ENCODE measurements at places on chromosomes 12 and 14.

DNA sequence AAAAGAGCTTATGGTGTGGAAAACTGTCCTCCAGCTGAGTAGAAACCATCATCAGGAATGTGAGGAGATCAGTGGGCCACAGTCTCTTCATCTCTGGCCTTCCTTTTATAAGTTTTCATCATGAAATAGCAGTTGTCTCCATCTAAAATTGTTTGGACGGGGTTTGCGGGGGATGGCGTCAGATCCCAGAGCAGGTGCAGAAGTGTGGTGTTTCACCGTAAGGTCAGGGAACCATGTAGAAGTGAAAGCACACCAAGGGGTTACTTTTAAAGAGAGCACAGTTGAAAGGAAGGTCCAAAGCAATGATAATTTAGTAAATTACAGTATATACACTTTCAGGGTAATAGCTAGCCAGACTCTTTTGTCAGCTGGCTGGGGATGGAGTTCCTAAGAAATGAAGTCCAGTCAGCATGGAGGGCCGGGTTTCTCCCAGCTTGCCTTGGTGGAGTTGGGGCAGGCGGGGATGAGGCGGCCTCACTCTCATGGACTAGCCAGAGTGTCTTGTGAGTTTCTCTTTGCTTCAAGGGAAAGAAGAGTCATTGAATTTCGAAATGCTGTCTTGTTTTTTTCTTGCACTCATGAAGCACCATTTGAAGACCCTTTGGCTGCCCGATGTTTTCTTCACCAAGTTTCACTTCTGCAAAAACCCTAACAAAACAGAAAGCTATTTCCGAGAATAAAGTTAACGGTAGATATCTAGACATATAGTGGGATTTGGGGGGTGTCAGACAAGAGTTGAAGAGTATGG, 100.6 kb downstream of the ETV6 start:
- DNase-seq = peak; percentile 85

- DNase-seq = peak; percentile 81
Observed at GRCh38 chr12:67758119-67758518, 109.6 kb downstream of the DYRK2 start.

DNA sequence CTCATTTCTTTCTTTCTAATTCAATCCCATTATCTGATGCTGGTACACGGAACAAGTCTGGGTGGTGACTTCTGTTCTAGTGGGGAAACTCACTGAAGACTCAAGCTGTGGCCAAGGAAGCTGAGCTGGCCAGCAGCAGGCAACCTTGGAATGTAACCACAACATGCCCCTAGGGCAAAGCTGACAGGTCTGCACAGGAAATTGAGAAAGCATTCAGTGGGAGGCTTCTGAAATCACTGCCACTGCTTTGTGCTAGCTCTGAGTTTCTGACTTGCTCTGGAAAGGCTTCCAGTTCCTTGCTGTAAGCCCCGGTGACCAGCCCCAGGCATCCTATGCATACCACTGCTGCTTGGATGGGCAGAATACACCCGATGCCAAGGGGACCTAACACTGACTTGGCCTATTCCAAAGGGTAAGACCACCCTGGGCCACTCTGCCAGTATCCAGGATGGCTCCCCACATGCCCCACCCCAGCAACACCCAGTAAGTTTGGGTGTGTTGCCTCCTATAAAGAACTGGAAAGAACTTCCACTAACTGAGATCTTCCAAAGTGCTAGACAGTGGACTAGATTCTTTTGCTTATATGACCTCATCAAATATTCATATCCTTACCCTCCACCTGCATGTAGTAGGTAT, 84.5 kb upstream of the CDKN3 start:
- DNase-seq = no peak

- DNase-seq = peak; percentile 85
Observed at GRCh38 chr14:60331201-60332045, 82.4 kb downstream of the PPM1A start.

GRCh38 chr12:45774508-45775162, 45.1 kb downstream of the ARID2 start:
- DNase-seq = no peak

GRCh38 chr12:12713932-12714275, 3.3 kb upstream of the CDKN1B start:
- DNase-seq = no peak

- DNase-seq = no peak
Observed at GRCh38 chr14:81855007-81855406, 321.4 kb upstream of the SEL1L start.

DNA sequence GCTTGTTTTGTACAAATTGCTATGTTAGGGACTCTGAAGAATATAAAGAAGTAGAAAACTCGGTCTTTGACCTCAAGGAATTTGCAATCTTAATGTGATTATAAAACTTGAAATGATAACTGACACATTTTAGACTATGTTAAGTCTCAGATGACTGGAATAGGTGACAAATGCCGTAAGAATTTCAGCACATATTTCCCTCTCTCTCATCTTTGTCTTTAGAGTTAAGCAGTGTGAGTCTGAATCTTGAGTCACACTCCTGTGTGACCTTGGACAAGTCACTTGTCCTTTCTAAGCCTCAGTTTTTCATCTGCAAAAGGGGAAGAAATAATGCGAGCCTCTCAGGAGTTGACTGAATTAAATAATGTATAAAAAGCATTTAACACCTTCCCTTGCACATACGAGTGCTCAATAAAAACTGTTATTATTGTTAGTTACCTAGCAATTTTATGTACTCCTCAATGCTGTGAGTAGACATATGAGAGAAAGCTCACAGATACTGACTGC, 103.7 kb downstream of the DYRK2 start:
- no peak for DNase-seq

GRCh38 chr14:68399971-68400370, 392.9 kb downstream of the ZFP36L1 start:
- DNase-seq = peak; percentile 40

GRCh38 chr12:110024051-110024450, 24.3 kb downstream of the C12orf76 start:
- no peak for DNase-seq

- DNase-seq = no peak
Observed at GRCh38 chr14:68846466-68846865, 53.6 kb upstream of the ZFP36L1 start.

Measured in B cell (primary cell).